ENCODE measurements at places on chromosomes 4 and X.

- no peak for DNase-seq
Observed at GRCh38 chr4:186104114-186104889, at the start of gene FAM149A. TSS of gene FAM149A (plus strand) at chr4:186104704.

GRCh38 chr4:147163311-147163710 is 217.6 kb upstream of the TTC29 start:
- no peak for DNase-seq

GRCh38 chrX:110188701-110189558 is 129.0 kb downstream of the AMMECR1 start:
- no peak for DNase-seq

DNA sequence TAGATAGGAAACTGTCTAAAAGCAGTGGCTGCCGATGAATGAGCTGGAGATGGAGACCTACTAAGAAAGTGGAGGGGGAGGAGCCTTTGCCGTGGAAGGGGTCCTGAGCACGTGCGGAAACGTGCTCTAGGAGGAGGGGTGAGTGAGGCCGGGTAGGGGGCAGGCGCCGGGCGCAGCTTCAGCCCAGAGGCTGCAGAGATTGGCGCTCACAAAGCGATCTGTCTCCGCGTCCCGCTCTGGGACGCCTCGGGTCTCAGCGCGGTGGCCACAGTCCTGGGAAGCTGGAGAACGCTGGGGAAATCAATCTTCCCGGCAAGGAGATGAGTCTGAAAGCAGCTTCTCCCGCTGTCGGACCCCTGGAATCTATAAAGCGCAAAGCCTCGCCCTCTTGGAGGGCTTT is 444 bp upstream of the ARHGAP6 start:
- no peak for DNase-seq

DNA sequence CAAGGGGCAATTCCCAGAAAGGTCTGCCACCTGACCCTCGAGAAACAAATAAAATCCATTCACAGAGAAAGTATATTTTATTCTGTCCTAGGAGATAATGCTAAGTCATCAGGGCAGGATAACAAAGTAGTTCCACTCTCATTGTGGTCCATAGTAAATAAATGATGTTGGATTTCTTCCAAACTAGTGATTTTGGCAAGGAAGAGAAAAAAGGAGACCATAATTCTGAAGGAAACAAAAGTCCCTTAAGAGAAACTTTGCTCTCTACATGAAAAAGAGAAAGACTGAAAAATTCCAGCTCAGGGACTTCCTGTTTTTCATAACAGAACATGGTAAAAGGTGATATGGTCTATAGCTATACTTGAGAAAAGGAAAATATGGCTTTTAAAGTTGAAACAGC is 71.5 kb upstream of the DDX60 start:
- DNase-seq: no peak

DNA sequence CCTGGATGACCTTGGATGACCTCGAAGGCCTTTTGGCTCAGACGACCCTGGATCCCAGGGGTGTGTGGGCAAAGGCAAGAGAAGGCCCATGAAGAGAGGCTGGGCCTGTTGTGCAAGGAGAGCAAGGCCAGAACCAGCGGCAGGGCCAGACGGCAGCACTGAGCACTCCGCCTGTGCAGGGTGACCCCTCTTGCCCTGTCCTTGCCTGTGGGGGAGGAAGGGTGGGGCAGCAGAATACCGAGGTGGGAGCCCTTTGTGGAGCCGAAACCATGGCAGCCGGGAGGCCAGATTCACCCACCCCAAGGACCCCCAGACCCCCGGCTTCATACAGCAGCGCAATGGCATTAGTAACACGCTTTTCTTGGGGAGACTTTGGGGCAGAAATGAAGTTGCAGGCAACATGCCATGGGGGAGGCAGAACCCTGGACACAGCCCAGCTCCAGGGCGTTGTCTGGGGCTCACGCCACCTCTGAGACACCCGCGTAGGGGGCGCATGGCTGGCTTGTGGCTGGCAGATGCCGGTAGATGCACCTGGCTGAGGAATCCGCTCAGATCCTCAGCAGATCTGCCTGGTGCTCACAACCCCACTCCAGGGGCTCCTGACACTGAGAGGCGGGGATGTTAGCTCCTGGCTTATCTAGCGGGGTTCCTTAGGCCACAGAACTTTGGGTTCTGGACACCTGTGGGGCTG is 114.5 kb downstream of the FAM53A start:
- no peak for DNase-seq

GRCh38 chr4:13917015-13917414 is 289.5 kb upstream of the BOD1L1 start:
- DNase-seq: no peak

DNA sequence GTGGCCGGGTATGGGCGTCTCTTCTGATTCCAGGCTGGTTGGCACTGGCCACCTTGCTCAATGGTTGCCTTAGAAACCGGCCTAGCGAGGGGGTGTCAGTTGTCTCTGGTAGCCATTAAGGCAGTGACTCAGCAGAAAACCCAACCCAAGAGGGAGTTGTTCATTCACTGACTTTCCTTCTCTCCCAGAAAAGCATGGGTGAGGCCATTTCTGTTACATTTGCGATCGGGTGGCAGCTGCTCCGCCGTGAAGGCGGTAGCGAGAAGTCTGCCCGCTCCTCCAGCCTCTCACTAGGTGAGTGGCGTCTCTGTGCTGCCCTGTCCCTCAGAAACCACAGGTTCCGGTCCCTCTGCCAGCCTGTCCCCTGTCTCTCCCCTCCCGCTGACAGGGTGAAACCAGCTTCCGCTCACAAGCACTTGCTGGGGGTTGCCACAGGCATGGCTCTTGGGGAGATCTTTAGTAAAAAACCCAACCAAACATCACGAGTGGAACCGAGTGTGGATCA is 17.4 kb downstream of the IRAK1 start:
- no peak for DNase-seq

- no peak for DNase-seq
Observed at GRCh38 chrX:41313419-41313818, 20.5 kb upstream of the DDX3X start.

- no peak for DNase-seq
Observed at GRCh38 chr4:17780501-17781299, 721 bp downstream of the FAM184B start.

GRCh38 chrX:17860179-17860780 is 818 bp downstream of the RAI2 start:
- DNase-seq: no peak

- DNase-seq: no peak
Observed at GRCh38 chrX:97158269-97158668, 274.6 kb downstream of the RPA4 start.

- no peak for DNase-seq
Observed at GRCh38 chr4:70711599-70711998, 10.2 kb upstream of the RUFY3 start.

DNA sequence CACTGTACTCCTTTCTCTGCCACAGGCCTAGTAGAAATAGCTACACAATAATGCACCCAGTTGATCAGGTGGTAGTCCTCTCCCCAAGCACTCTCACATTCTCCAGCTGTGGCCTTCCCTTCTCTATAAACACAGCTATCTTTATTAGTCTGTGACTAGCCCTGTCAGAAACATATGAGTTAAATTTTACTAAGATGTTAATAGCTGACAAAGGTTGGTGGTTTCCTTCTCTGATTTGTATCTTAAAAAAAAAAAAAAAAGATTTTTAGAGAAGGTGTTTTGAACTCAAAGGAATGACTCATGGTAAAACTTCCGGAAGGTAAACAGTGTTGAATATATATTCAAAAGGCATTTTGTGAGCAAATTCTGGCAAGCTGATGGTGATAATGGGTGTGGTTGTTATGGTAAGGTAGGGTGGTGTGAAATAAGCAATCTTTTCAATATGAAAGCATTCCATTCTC is 327.4 kb downstream of the PPP3CA start:
- no peak for DNase-seq

DNA sequence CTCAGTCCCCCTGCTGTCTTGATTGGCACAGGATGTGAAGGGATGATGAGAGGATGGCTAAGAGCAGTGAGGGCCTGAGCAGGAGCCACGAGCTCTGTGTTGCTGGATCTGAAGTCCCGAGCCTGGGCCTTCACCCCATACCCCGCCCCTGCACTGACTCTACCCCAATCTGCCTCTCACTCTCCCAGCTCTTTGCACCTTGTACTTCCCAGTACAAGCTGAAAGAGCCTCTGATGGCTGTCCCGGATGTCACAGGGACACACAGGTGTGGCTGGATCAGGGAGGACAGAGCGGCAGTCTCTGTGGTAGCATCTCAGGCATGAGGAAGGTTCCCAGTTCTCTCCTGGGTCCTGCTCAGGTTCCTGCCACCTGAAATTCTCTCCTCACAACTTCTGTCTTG is 103.6 kb downstream of the CHIC2 start:
- DNase-seq: no peak
